ENCODE measurements at places on chromosomes 7 and 10. TPM values are rescaled to one million over a fixed set of nuclear protein-coding genes. Genes with fewer than 3 reads are reported as not detected.

TCAF2 gene
- total RNA-seq: 0.73 TPM

TSPAN33 gene
- total RNA-seq: 17.9 TPM

GRM8 gene
- 0.92 TPM for total RNA-seq

BUB3 gene
- total RNA-seq: 26.5 TPM

TECTB gene
- not detected for total RNA-seq

TMEM72 gene
- total RNA-seq: 2.5 TPM

RASSF4 gene
- 38.7 TPM for total RNA-seq

PLPP4 gene
- not detected for total RNA-seq

NRG3 gene
- 0.14 TPM for total RNA-seq

ERV3-1 gene
- 6.2 TPM for total RNA-seq

ASNS gene
- total RNA-seq: 15.2 TPM

IDI2 gene
- not detected for total RNA-seq

GOLGA7B gene
- total RNA-seq: 5.9 TPM

SPDYE16 gene
- not detected for total RNA-seq

RET gene
- 0.32 TPM for total RNA-seq

FGFR2 gene
- 30.3 TPM for total RNA-seq

OR6V1 gene
- not detected for total RNA-seq

PRDX3 gene
- 32.8 TPM for total RNA-seq

C10orf53 gene
- not detected for total RNA-seq

NRCAM gene
- total RNA-seq: 40.2 TPM

LRIT1 gene
- not detected for total RNA-seq

PPP1R3A gene
- total RNA-seq: not detected

PPP1R17 gene
- total RNA-seq: not detected

STK31 gene
- 0.69 TPM for total RNA-seq

IGF2BP3 gene
- 0.37 TPM for total RNA-seq

FAM131B gene
- total RNA-seq: 0.25 TPM

ATOH7 gene
- 0.14 TPM for total RNA-seq

AQP1 gene
- 273 TPM for total RNA-seq

BHLHA15 gene
- total RNA-seq: 88.7 TPM

HOXA9 gene
- not detected for total RNA-seq

ATP6V1F gene
- total RNA-seq: 28.1 TPM

EN2 gene
- total RNA-seq: not detected

CROT gene
- total RNA-seq: 5.6 TPM

LRRC17 gene
- 1.5 TPM for total RNA-seq

NUTM2B gene
- total RNA-seq: 0.98 TPM

WIPF3 gene
- 0.98 TPM for total RNA-seq

KIFBP gene
- total RNA-seq: 5.5 TPM

SHOC2 gene
- total RNA-seq: 39.8 TPM

EPHA1 gene
- total RNA-seq: 7.2 TPM

EBF3 gene
- 1.4 TPM for total RNA-seq

CHST15 gene
- 9.4 TPM for total RNA-seq

EBLN1 gene
- not detected for total RNA-seq

ZPBP gene
- 0.38 TPM for total RNA-seq

GLI3 gene
- total RNA-seq: 2.5 TPM

SUPV3L1 gene
- 11.1 TPM for total RNA-seq

FZD8 gene
- total RNA-seq: 7.8 TPM

GIMAP7 gene
- 3.5 TPM for total RNA-seq

HMX3 gene
- not detected for total RNA-seq

CHRM2 gene
- not detected for total RNA-seq

NUTM2A gene
- total RNA-seq: 1.8 TPM

PLAU gene
- total RNA-seq: 10.5 TPM

HABP2 gene
- 12.6 TPM for total RNA-seq

STEAP2 gene
- total RNA-seq: 8.0 TPM

CALHM1 gene
- not detected for total RNA-seq

CHST12 gene
- 7.6 TPM for total RNA-seq

OR9A2 gene
- total RNA-seq: not detected

C10orf62 gene
- 0.34 TPM for total RNA-seq

MRPL43 gene
- 38.4 TPM for total RNA-seq
